CD4-positive, alpha-beta T cell treated with Interleukin-15 for 1 hour (primary cell): ENCODE measurements at places on chromosomes 1 and 21.

GRCh38 chr1:154925335-154926170, 11.0 kb downstream of the PMVK start:
- no peak for DNase-seq

DNA sequence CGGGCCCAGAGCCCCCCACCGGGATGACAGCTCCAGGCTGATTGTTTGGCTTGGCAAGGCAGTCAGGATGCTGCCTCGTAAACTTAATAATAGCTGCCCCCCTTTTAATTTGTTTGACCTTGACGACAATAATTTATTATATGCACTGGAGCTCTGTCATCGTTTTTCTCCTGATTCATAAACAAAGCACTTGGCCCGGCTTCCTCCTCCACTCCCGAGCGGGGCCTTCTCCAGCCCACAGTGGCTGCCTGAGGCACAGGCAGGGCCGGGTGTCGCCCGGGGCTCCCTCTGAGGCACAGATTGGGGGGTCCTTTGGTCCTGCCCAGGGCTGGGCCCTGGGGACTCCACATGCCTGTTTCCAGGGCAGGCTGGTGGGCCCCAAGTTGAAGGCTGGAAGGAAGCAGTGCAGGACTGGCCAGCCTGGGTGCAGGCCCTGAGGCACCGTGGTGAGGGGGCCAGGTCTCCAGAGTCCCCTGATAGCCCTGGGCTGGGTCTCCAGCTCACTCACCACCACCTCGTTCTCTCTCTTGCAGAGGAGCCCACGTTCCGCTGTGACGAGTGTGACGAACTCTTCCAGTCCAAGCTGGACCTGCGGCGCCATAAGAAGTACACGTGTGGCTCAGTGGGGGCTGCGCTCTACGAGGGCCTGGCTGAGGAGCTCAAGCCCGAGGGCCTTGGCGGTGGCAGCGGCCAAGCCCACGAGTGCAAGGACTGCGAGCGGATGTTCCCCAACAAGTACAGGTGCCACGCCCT, 52.0 kb upstream of the ARHGEF16 start:
- DNase-seq: no peak

GRCh38 chr1:160373696-160374095, 6.8 kb downstream of the NHLH1 start:
- DNase-seq: no peak

DNA sequence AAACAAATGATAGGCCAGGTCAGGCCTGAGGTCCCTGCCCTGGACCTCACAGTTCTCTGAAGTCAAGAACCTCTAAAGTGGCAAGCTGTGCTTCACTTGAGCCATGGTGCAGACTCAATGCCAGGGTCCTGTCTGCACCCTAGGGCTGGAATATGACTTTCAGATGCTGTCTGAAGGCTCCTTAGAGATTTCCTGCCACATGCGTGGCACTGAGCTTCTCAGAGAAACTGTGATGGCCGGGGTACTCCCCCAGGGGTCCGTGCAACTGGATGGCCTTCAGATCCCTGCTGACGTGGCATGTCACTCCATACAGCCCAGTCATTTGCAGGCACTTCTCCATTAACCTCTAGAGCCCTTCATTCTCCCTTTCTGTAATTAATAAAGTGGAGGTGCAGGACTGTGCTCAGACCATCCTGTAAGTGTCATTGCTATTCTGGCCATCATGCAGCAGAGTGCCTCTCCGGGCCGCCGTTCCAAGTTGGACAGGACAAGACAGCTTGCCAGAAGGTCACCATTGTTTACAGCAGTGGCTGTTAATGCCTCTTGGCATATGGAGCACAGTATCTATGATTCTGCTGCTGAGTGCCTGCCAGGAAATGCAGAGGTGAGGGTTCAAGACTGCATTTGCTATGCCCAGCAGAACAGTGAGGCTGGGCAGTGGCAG, 205.1 kb upstream of the COA6 start:
- no peak for DNase-seq

DNA sequence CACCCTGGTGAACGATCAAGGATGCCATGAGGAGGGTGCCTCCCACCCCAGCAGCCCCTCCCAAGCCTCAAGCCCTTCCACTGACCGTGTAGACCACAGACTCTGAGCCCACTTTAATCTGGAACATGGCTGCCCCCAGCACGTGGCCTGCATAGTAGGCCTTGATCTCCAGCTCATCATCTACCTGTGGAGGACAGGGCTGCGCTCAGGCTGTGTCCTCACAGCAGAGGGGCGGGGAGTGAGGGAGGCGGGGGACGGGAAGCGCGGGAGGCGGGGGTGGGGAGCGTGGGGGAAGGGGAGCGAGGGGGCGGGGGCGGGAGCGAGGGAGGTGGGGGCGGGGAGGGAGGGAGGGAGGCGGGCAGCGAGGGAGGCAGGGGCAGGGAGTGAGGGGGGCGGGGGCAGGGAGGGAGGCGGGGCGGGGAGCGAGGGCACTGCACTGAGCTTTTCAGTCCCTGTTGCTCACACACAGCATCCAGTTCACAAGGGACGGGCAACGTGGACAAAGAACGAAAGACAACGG, 7.1 kb downstream of the PUSL1 start:
- no peak for DNase-seq

GRCh38 chr1:96558635-96559034, 162.9 kb upstream of the PTBP2 start:
- DNase-seq: no peak

DNA sequence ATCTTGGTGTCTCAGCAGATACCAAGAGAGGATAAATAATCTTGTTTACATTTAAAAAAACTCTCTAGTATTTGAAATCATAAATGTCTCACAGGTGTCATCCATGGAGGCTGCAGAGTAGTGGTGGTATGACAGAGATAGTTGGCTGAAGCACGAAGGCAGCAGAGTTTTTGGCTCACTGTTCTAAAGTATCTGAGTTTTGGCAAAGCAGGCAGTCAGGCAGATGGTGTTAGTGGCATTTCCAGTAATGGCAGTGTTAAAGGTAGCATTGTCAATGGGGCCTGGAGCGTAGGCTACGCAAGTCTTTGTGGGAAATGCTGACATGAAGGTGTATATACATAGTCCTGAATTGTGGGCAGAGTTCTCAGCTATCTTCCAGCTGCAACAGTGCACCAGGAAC, 68.5 kb upstream of the HSD17B7 start:
- DNase-seq: no peak

DNA sequence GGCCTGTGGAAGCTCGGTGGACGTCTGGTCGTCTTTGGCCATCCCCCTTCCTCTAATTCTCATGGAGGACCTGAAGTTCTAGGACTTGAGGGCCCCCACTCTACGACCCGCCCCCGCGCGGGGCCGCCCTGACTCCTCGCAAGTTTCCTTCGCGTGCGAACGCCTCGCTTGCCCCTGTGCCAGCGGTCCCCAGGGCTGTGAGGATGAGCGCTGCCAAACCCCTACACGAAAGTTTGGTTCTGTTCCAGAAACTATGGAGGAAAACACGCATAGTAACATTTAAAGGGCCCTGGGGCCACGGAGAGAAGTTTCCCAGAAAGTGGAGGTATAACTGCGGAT, 304 bp upstream of the GNG12 start:
- DNase-seq: no peak

- no peak for DNase-seq
Observed at GRCh38 chr21:33039536-33039935, 13.8 kb downstream of the OLIG2 start.

- no peak for DNase-seq
Observed at GRCh38 chr1:19670787-19671186, 6.1 kb downstream of the HTR6 start.

GRCh38 chr1:64251971-64252370, 48.5 kb downstream of the UBE2U start:
- DNase-seq: no peak

DNA sequence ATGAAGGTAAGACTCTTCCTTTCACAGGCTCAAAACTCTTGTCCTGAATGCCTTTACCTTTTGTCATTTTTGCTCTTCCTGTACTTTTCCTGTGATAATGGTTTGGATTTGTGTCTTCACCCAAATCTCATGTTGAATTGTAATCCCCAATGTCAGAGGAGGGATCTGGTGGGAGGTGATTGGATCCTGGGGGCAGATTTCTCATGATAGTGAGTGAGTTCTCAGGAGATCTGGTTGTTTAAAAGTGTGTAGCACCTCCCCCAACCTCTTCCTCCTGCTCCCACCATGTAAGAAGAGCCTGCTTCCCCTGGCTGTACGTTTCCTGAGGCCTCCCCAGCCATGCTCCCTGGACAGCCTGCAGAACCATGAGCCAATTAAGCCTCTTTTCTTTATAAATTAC, 75.5 kb downstream of the DDX20 start:
- no peak for DNase-seq

DNA sequence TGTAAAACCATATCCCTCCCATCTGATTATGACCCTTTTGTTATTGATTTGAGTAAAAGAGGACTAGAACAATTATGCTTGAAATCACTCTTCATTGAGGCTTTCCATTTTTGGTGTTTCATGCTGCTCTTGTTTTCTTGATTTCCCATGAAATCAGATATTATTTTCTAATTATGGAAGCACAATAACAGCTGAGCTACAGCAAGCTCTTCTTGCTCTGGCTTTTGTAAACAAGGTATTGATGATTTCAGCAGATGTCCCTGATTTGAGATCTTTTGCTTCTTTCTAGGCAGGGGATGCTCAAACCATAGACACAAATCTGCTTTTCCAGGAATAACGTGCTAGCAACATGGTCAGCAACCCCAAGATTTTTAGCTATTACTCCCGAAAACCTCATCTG, 607.8 kb downstream of the NCAM2 start:
- no peak for DNase-seq

- DNase-seq: no peak
Observed at GRCh38 chr1:115771094-115771846, 2.8 kb upstream of the CASQ2 start.

DNA sequence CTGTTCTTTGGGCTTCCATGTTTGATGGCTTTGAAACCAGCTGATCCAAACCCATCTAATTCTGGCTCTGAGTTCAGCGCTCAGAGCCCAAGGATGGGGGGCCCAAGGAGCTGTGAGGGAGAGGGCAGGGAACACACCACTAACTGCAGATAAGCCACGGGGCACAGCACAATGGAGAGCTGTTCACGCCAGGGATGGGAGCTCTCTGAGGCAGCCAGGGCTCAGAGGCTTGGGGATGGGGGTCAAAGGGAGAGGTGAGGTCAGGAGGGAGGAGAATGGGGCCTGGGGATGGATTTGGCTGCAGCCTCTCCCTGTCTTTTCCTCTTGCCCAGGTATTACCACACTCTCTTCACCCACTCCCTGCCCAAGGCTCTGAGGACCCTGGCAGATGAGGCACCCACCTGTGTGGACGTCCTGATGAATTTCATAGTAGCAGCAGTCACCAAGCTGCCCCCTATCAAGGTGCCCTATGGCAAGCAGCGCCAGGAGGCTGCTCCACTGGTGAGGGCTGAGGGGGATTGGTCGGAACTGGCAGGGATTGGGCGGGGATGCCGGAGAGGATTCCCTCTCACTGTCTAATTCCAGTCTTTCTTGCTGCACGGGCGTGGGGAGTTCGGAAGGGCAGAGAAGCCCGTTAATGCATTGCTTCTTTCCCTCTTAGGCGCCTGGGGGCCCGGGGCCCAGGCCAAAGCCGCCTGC, 11.3 kb downstream of the SLC30A2 start:
- no peak for DNase-seq

GRCh38 chr1:234627009-234627950, 17.3 kb upstream of the IRF2BP2 start:
- DNase-seq: no peak

DNA sequence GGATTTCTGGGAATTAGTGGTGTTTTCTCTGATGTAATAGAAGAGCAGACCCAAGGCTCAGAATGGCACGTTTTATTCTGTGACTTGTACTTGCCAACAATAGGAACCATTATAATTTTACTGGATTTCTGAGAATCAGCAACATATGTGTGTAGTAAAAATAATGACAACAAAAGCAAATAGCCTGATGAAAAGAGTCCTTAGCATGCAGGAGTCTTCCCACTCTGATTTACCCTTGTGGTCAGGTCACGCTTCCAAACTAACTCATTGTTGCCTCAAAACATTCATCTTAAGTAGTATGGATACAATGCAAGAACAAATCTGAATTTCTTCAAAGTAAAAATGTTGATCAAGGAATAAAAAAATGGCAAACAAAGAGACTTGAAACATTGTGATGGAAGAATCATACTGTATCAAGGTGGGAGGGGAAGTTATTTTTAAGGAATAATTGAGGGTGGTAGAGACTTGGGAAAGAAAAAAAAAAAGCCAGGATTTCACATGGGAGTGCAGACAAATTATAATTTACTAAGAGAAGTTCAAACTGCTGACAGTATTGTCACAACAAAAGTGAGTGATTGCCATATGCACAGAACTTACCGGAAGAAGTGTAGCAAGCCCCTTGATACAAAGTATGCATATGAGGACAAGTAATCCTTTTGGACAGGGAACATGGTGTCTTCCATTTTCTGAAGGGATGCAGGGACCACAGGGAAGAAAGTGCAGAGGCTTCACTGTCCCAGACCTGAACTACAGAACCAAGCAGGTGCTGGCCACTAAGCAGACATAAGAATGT, 31.2 kb upstream of the RGL1 start:
- DNase-seq: no peak

- DNase-seq: no peak
Observed at GRCh38 chr1:66305927-66306326, 228.0 kb upstream of the SGIP1 start.

- DNase-seq: no peak
Observed at GRCh38 chr1:80036690-80037432, 1030.3 kb upstream of the ADGRL4 start.

DNA sequence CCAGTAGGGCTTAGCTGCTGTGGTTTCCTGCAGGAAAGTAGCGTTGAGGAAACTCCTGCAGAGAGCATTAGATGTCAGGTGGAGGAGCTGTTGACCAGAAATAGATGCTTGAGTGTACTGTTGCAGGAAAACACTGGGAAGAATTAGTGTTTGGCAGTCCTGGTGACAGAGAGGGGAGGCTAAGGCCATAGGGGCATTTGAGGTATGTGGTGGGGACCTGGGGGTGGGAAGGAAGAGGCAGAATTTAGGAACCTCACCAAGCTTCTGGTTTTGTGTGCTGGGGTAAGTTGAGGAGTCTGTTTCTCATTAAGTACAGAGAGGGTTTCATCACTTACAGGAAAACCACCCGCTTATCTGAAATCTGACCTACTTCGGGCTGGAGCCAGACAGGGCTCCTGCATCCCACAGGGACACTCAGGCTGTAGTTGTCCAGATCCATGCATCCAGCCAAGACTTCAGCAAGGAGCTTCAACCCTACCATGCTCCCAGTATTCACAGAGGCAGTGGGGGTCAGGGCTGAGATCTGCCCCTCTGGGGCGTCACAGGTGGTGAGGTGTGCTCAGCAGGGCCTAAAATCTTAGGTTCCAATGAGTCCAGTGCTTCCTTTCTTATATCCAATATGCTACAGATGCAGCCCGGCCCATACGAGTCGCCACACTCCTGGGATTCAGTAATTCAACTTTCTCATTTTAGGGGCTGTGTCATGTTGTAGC, 15.1 kb downstream of the SH2D2A start:
- no peak for DNase-seq

DNA sequence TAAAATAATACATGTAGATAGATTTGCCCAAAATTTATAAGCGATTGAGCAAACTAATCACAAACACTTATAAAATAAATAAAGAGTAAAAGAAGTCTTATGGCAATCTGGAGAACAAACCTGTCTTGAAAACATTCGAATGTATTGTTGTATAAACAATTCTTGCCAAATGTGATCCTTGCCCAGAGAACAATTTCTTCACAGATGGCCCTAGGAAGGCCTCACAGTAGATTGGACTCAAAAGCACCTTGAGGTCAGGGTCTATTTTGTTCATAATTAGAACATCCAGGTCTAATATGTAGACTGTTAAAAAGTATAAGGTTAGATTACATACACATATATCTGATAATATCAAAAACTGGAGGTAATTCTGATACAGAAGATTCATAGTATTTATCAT, 202.4 kb downstream of the KCNT2 start:
- DNase-seq: no peak

GRCh38 chr1:41535276-41535675, 50.8 kb upstream of the EDN2 start:
- DNase-seq: no peak
